ENCODE measurements at places on chromosomes 1 and 21.

- DNase-seq: no peak
Observed at GRCh38 chr1:21628798-21629393, 40.3 kb downstream of the RAP1GAP start.

GRCh38 chr1:88571506-88571905, 112.6 kb upstream of the PKN2 start:
- DNase-seq: no peak

DNA sequence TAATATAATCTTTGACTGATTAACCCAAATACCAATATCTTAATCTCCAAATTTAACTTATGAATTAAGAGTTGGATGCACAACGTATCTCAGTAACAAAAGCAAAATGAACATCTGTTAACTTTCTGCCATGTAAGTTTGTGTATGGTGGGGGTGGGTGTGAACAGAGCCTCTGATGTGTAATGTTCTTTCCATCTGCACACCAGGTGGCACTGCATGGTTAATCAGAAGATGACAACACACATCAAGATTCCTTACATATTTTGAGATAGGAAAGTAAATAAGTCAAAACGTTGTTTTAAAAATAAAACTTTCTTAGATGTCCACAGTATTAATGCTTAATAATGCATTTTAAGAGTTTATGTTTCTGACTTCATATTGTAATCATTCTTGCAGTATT, 251.9 kb downstream of the DPYD start:
- DNase-seq: no peak

- DNase-seq: no peak
Observed at GRCh38 chr21:10272216-10272615, 249.2 kb upstream of the TPTE start.

GRCh38 chr1:11214698-11215380, 25.7 kb downstream of the ANGPTL7 start:
- no peak for DNase-seq

DNA sequence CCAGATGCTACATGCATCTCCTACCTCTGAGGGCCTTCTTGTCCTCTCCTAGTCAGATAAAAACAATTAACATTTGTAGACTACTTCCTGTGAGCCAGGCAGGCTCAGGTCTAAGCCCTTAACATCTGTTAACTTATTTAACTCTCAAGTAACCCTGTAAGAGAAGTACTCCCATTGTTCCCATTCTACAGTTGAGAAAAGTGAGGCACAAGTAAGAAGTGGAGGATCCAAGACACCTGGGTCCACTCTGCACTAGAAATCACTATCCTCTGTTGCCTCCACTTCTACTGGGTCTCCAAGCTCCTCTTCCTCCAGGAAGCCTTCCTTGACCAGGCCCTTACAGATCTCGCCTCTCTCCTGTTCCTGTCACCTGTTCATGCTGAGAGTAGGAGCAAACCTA, 9.7 kb downstream of the C1orf216 start:
- no peak for DNase-seq

DNA sequence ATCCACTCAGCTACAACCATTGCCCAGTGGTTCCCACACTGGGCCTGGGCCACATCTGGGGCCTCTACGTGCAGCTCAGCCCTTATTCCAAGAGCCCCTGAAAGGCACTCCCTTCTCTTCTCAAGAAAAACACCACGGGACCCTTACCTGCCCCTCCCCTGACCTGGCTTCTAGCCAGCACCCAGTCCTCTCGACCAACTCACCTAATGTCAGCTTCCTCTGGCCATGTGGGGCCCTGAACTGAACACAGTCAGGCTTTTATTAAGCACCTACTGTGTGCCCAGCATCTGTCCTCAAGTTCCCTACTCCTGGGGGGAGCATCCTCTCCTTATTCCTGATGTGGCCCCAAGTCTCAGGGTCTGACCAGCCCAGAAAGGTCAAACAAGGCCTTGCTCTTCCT, 208.4 kb downstream of the MATN1 start:
- DNase-seq: no peak

DNA sequence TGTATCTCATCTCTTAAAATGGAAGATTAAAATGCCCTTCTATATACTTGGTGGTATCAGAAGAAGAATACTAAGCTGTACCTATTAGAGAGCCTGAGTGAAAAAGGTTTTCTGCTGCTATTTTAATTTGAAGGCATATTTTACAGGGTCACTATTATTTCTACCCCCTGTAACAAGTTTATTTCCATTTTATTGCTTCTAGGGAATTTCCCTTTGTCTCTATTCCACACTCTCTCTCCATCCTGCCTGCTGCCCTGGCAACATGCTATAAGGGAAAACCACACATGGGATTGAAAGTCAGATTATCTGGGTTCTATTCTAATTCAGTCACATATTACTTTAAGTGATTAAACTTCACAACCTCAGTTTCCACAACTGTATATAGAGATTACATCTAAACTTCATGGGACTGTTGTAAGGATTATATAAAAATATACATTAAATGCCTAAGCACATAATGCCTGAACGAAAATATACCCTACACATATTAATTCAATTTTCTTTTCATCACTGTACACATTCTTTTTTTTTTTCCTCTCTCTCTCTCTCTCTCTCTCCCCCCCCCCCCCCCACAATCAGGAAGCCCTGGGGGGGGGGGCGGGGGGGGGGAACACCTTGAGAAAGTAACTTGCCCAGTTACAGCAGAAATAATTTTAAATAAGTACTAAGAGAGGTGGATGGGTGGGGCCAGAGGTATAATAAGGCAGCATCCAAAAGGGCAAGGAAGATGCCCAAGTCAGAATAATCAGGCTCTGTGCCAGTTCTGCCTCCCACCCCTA, 51.5 kb downstream of the LUZP1 start:
- no peak for DNase-seq

DNA sequence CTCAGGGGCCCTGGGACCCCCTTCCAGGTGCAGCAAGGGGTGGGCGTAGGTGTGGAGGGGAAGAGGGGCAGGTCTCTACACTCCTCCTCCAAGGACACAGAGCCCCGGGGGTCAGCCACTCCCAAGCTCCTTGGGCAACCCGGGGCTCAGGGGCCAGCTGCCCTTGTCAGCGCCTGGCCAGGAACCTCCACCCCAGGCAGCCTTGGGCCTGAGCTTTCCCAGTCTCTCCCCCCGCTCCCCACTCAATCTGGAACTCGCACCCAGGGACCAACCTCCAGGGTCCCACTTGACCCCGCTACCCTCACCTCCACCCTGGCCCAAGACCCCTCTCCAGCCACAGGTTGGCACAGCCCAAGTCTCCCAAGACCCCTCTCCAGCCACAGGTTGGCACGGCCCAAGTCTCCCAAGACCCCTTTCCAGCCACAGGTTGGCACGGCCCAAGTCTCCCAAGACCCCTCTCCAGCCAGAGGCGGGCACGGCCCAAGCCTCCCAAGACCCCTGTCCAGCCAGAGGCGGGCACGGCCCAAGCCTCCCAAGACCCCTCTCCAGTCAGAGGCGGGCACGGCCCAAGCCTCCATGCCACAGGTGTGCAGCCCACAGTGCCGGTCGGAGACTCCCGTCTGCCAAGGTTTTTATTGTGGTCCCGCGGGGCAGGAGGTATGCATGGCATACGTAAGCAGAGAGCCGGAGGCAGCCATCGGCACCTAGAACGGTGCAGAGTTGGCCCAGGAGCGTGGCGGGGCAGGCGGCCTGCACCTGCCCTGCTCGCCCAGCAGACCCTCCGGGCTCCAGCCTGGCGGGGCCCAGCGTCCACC, 3.0 kb downstream of the TNFRSF4 start:
- DNase-seq: no peak

GRCh38 chr21:38388647-38389353, 109.5 kb downstream of the ERG start:
- DNase-seq: no peak

DNA sequence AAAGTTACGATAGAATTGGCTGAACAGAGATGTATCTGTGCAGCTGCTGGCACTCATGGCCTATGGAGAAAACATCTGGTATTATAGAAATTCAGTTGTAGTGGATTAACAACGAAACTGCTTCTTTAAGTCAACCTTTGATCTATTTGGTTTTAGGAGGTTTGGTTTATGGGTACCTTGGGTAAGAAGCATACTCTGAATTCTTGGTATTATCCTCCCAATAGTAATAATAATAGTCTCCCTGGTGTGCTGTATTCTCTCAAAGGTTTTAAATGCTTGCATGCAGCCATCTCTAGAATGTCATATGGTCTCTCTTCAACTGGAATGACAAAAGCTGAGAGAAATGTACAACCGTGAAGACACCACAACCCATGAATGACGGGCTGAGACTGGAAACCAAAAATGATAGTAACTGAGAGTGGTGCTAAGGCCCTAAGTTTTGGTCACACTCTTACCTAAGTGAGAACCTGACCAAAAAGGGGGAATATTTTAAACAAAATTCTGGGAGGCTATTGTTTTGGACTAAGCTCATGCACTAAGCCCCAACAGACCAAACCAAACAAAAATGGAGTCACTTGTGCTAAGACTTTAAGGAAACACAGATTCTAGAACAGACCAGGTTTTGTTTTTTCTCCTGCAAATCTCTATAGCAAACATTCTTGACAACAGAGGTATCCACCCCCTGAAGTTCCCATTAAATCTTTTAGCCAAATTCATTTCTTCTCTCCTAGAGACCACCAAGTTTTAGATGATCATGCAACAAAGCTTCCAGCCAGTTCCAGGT, 17.6 kb upstream of the TMEM61 start:
- no peak for DNase-seq

DNA sequence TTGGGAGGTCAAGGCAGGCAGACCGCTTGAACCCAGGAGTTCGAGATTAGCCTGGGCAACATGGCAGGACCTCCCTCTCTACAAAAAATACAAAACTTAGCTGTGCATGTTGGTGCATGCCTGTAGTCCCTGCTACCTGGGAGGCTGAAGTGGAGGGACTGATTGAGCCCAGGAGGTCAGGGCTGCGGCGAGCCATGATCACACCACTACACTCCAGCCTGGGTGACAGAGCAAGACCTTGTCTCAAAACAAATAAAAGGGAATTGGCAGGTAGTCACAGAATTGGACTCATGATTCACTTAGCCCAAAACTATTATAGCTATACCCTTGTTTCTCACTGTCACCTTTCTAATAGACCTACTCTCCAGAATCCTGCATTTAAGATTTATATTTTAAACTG, 5.5 kb downstream of the TADA1 start:
- DNase-seq: no peak

GRCh38 chr1:21239221-21239620, 51.0 kb downstream of the ECE1 start:
- DNase-seq: no peak

DNA sequence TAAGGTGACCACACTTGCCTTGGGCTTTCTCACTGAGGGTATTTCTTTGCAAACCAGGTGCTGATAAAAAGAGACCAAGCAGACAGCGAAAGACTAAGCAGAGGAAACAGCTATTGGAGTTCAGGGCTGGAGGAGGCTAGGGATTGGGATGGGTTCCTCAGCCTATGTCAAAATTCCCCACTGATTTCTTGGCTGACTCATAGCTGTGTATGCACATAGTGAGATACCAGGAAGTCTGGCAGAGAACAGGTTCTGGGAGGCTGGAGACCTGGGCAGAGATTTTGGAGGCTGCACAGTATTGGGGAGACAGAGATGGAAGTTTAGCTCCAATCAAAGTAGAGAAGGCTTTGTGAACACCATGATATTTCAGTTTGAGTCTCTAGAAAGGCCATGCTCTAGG, 25.3 kb downstream of the YARS1 start:
- no peak for DNase-seq

GRCh38 chr1:75233302-75233929, 99.2 kb downstream of the LHX8 start:
- no peak for DNase-seq

GRCh38 chr1:18668750-18669404, 38.2 kb downstream of the PAX7 start:
- DNase-seq: no peak

DNA sequence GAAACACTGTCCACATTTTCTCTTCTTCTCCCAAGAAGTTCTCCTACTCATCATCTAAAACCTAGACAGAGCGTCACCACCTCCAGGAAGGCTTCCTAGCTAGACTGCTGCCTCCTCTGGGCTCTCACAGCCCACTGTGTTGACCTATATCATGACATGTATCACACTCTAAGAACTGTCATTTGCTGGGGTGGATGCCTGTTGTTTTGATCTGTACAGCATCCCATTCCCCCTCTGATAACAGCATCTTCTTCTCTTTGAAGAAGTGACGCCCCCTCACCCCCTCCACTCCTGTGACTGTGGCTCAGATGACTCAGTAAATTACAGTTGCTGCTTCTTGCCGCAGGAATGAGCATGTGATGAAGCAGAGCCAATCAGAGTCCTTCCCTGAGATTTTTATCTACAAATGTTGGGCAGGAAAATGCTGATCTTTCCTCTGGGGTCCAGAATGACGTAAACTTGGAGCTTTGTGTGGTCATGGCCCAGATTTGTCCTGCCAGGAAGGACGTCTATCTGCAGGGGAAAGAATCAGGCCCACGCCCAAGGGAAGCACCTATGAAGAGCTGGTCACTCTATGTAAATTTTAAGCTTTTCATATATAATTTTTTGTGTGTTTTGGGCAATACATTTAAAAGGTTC, 28.0 kb upstream of the FOXO6 start:
- no peak for DNase-seq

DNA sequence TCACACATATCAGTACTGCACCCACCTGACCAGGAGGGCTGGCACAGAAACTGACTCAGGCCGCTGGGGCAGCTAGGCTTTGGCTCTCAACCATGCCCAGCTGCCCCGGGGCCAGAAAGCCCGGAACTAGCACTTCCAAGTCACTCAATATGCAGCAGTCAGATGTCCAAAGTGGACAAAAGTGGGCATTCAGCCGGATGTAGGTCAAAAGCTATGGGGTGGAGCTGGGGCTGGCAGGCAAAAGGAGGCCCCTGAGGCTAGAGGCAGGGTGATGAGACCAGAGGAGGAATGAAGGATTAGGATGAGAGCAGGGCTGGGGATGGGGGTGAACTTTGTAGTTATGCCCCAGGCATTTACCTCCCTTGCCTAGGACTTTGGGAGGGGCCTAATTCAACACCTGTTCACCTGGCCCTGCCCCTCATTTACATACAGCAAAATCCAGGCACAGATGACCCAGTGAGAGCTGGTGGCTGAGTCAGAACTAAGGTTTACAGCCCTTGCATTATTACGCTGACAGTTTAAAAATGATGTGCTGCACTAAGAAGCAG, 30.7 kb upstream of the EDN2 start:
- no peak for DNase-seq

GRCh38 chr1:6800745-6801144, 15.5 kb downstream of the CAMTA1 start:
- no peak for DNase-seq

DNA sequence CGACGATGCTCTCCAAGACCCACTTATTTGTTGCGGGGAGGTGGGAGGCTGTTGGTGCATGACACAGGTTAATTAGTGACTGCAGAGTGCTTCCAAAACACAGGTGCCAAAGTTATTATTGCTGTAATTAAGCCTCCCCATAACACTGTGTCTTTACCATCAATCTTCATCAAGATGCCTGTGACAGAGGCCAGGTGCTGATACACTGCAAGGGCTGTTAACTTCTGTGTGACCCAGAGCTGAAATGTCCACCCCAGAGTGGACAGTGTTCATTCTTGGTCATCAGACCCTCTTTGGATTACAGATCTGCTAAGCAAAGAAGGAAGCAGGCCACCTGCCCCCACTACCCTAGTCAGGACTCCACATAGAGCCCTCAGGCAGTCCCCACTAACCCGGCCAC, 55.5 kb downstream of the CAPN8 start:
- no peak for DNase-seq

All from effector CD8-positive, alpha-beta T cell (primary cell).